Fibroblast of lung (primary cell): ENCODE measurements at places on chromosomes 16 and 17. TPM values are rescaled to one million over a fixed set of nuclear protein-coding genes. Genes with fewer than 3 reads are reported as not detected.

DNA sequence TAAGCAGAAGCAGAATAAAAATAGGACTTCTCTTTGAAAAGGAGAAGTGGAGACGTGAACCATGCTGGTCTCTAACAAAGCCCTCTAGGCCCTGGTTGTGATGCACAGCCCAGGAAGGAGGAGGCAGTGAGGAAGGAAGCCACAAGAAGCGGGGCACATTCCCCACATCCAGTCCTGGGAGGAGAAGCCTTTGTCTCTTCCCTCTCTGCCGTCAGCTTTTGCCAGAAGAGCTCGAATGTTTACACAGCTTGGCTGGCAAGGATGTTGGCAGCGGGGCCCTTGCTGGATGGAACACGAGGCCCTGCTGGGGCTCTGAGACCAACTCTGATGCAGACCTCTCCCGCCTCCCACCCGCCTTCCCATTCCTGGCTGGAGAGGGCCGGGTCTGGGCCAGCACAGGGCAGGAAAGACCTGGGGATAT is 91.3 kb downstream of the MAF start:
- DNase-seq: no peak

DNA sequence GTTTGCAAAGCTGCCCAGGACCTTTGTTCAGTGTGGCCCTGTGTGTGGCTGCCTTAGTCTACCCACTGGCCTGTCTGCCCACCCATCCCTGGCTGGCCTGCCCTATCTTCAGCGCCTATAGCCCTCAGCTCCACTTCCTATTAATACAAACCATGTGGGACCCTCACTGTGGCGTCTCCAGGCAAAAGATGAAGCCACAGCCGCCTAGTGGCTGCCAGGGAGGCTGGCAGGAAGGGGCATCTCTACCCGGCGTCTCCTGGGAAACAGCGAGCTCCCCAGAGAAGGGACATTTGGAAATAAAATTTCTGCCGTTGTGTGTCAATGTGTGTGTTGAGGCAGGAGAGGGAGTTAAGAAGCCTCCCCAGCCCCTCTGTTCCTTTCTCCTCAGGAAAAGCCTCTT is 31.5 kb downstream of the NEUROD2 start:
- DNase-seq: no peak

- no peak for DNase-seq
These were observed 6.3 kb downstream of the C17orf50 start for GRCh38 chr17:35766903-35767510.

GRCh38 chr16:89311636-89312035 is 94.1 kb downstream of the ZNF778 start:
- no peak for DNase-seq

- DNase-seq: peak; percentile 76
These were observed 882.8 kb upstream of the SOX9 start for GRCh38 chr17:71237903-71238538.

DNA sequence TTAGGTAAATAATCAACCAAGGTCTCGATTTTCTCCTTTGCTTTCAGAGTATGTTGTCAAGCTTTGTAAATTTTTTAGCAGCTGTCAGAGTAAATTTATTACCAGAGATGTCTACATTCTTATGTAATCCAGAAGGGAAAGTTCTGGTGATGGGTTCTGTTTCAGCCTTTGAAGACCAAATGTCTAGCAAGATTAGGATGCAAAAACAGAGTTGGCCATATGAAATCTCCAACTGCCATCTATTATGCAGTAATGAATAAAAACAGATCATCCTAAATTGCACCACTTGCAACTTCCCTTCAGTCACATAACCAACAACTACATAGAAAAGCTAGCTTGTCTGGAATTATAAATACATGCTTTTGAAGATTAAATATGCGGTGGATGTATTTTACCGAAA is 826.8 kb upstream of the KIF2B start:
- DNase-seq: no peak

DNA sequence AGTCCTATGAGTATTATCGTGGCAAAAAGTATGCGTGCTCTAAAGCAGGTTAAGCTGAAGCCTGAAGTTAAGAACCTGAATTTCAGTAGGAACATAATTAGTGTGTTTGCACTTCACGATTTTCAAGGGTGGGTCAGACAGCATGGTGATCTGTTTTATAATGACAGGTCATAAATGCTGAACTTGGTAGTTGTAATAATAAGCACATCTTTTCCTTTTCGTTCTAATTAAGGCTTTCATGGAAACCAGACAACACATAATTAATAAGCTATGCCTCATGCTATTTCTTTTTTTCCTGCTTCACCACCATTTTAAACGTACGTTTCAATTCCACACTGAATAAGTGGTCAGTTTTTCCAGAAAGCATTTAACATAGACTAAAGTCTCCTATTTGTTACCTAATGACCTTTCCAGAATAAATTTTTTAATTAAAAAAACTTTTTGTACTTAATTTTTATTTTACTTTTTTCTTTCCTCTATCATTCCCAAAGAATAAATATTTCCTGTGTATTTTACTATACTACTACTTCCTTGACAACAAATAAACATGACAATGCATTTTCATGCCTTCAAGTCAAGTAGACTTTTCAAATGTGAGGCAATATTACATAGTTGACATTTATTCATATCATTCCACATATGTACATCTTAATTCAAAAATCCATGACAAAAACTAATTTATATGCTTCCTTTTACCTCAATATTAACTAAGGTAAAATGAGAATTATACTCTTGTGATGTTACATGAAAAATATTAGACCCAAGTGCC is 22.4 kb downstream of the CMC2 start:
- no peak for DNase-seq

DNA sequence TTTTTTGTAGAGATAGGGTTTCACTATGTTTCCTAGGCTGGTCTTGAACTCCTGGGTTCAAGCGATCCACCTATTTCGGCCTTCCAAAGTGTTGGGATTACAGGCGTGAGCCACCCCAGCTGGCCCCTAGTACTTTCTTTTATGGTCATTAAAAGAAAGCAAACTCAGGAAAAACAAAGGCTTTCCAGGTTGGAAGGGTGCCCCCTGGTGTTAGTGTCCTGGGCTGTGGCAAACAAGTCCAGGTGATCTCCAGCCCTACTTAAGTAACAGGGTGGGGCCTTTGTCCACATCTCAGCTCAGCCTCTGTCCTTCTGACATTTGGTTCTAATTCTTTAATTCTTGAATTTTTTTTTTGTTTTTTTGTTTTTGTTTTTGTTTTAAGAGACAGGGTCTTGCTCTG is 6.9 kb downstream of the IGFBP4 start:
- no peak for DNase-seq

CNGB1 gene
- total RNA-seq: not detected in 2 replicates

JPT1 gene
- total RNA-seq: 51.9 and 78.8 TPM in 2 replicates

CCL4L2 gene
- not detected in 2 replicates for total RNA-seq

KRTAP2-3 gene
- total RNA-seq: not detected in 2 replicates
